ENCODE measurements at places on chromosomes 7 and 10.

GRCh38 chr7:70512761-70513160 lies 619.2 kb upstream of the GALNT17 start:
- no peak for DNase-seq

GRCh38 chr7:89623018-89623672 lies 531.1 kb upstream of the STEAP1 start:
- DNase-seq = peak; percentile 65

DNA sequence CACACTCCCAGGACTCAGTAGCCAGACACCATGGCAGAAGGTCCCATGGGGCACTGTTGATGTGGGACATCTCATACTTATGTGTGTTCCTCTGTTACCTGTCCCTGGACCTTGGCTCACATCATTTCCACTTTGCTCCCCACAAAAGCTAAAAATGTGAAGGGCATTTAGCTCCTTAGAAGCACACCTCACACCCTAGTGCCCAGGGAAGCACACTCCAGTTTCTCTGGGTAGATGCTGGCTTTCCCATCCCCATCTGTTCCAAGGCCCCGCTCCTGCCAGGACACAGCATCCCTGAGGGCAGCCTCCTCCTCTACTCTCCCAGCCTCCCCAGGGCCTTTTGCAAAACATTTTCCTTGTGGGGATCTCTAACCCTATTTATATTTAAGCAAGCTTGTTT lies 572.4 kb upstream of the MGMT start:
- DNase-seq = no peak

DNA sequence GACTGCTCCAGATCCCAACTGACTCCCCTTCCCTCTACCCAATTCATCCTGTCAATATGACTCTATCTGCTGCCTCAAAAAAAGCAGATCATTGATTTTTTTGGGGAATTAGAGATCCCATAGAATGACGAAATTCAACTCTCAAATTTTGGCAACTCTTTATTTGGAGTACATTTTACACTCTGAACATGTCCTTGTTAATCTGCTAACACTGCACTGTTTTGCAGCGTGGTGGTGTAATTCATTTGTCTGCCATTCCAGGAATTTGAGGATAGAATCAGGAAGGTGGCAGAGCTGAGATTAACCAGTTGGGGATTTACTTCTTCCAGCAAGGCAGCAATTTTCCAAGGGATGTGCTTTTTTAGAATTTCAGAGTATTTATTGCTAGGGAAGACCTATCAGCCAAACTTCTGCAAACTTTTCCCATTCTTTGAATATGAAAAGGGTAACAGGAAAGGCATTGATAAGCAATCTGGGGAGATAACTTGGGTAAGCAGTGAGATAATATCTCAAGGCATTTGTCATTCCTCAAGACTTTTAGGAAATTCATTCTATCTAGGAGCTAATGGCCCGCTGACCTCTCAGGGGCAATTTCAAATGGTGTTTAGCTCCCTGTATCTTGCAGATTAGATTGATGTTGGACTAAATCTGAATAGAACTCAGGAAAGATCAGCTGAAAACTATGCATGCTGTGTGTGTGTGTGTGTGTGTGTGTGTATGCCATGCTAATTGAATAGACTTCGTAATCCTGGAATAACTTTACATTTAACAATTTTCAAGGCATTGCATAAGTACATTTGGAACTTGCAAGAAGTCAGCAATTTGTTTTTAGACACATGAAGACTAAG lies 9.7 kb downstream of the BAMBI start:
- no peak for DNase-seq

DNA sequence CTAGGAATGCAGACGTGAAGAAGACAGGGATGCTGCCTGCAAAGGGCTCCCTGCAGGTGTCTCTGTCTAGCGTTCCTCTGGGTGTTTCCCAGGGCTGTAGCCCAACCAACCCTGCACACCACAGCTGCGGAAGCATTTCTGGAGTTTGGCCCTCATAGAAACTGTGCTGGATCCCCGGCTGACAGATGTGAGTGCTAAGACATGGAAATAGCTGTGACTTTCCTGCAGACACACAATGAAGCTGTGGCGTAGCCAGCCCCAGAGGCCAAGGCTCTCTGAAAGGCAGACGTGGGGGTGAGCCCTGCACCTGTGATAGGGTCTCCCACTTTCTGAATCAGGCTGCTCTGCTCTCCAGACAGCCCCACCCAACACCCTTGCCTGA lies 44.8 kb downstream of the ADCYAP1R1 start:
- no peak for DNase-seq

- DNase-seq = no peak
Observed at GRCh38 chr10:29256586-29256985, 32.3 kb upstream of the LYZL1 start.

DNA sequence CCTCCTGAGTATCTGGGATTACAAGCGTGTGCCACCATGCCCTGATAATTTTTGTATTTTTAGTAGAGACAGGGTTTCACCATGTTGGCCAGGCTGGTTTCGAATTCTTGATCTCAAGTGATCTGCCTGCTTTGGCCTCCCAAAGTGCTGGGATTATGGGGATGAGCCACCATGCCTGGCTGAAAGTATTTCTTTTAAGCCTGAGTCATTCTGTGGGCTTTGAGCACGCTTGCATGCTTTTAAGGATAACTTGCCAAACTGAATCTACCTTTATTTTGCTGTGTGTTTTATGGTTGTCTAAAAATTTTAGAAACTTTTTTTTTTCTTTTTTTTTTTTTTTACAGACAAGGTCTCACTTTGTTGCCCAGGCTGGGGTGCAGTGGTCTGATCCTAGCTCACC lies 33.2 kb downstream of the CNNM2 start:
- DNase-seq = no peak

DNA sequence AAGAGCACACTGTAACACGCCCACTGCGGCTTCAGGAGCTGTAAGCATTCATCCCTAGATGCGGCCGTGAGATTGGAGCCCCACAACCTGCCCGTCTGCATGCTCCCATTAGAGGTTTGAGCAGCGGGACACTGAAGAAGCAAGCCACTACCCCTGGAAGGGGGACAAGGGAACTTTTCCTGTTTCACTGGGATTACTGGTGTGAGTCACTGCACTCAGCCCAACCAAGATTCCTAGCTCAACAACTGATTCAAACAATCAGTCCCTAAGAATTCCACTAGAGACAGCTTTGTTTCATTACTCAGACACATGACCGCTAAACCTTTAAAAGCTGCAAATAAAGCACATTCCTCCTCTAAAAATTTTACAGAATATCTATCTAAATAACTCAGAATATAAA lies 69.8 kb downstream of the ORC5 start:
- no peak for DNase-seq

DNA sequence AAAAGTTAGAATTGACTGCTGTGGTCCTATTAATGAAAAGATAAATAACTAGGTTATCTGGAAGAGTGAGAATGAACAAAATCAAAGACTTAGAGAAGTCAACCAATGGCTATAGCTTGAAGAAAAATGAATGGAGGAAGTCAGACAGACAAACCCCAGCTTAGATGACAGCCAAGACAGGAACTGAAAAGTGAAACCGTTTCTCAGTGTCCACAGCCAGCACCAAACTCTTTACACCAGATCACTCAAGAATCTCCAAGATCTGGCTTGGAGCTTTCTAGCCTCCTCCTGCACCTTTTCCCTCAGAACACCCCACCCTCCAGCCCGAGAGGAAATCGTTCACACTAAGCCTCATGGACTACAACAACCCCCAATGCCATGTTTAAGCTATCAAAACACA lies 167.0 kb downstream of the SFMBT2 start:
- no peak for DNase-seq

DNA sequence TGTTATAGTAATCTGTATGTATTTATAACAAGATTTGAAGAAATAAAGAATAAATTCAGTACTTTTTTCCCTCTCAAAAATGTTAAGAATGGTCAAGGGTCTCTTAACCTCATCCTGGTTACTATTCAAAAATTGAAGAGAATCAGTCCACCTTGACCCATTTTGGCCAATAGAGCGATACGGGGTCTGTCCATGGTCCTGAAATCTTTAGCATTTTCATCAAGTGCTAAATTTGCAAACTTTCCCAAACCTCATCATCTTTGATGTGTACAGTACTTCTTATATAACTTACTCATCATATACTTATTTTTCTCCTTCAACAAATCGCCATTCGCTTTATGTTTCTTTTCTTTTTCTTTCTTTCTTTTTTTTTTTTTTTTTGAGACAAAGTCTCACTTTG lies 23.6 kb downstream of the TMEM178B start:
- no peak for DNase-seq

DNA sequence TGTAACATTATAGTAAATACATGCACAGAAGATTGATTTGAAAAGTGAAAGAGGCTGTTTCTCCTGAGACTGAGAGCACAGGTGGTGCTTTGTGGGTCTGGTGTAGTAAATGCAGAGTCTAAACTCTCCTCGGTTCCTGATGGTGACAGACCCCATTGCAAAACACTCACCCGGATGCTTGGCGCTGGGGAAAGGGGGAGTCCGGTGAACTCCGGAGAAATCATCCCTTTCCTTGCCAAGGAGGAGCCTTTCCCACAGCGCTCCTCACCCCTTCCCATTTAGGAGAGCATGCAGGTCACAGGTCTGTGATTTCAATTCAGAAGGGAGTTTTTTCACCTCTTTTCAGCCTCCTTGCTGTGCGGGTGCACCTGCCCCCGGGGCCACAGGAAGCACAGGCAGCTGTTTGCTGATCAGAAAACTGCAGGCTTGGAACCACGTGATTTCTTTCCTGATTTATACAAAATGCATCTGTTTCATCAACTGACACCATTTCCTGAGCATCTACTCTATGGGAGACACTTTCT lies 75.6 kb upstream of the LYZL2 start:
- no peak for DNase-seq

- no peak for DNase-seq
Observed at GRCh38 chr10:102269017-102269416, 23.7 kb downstream of the GBF1 start.

DNA sequence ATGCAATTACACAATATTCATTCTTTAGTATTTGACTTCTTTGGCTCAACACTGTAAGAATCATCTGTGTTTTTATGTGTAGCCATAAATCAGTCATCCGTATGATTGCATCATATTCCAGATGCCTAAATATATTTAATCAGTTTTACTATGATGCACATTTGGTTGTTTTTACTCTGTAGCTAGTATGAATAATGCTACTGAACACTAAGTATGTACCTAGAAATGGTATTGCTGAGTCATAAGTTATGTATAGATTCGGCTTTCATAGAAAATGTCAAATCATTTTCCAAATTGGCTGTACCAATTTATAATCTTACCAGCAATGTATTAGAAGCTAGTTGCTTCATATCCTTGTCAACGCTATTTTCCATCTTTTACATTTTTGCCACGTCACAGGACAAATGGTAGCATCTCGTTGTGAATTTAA lies 197.3 kb upstream of the PLXNA4 start:
- DNase-seq = no peak

- DNase-seq = no peak
Observed at GRCh38 chr7:8277394-8277982, 15.5 kb upstream of the ICA1 start.

DNA sequence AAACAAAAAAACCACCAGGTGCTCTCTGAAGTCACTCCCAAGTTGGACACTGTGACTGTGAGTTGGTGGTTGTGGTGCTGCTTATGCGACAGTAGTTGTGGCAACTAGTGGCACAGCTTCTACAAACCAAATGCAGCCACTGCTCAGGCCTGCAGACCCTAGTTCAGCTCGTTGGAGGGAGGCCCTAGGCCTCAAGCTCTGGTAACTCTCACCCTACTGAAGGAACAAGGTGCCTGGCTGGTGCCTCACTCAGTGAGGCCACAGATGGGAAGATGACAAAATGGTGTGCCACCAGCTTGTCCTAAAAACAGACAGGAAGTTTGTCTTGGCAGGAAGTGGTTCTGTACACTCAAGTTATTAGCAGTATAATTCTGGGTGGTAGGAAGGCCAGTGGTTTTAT lies 45.3 kb upstream of the RAPGEF5 start:
- DNase-seq = no peak

DNA sequence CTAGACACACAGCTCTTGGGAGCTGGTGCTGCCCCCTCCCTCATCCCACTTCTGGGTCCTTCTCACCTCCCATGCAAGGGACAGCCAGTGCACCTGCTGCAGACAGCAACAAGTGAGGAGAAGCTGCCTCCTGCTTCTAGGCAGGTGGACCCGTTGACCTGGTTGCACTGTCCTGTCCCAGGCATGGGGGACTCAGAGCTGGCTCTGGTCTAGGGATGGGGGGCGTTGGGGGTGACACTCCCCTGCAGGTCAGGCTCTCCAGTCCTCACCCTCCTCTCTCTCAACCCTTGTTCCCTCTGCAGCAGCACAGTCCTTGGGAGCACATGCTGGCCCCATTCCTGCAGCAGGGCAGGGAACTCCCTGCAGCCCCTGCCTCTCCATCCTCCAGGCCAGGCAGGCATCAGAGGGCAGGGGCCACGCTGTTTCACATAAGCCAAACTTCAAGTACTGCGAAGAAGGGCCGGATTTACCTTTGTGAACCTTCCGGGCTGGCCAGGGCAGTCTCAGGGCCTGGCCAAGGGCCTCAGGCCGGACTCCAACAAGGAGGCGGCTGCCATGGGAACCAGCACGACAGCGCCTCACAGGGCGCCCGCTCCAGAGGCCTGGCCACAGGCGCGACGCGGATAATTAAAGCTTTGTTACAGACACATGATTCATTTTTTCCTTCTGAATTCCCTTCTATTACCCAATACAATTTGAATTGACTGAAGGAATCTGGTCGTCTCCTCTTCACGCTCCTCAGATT lies 48.5 kb downstream of the RASGEF1A start:
- DNase-seq = no peak

Measured in SHP77 treated with DMSO at 0.1 percent for 48 hours (cell line).